ENCODE measurements at places on chromosomes 5 and 9. TPM values are rescaled to one million over a fixed set of nuclear protein-coding genes. Genes with fewer than 3 reads are reported as not detected.

Gene GLDC
- polyA plus RNA-seq: 2.9 TPM

Gene CDH9
- polyA plus RNA-seq: not detected

Gene ACTBL2
- not detected for polyA plus RNA-seq

GRCh38 chr5:79727451-79728355 is 38.1 kb downstream of the CMYA5 start:
- no peak for DNase-seq

DNA sequence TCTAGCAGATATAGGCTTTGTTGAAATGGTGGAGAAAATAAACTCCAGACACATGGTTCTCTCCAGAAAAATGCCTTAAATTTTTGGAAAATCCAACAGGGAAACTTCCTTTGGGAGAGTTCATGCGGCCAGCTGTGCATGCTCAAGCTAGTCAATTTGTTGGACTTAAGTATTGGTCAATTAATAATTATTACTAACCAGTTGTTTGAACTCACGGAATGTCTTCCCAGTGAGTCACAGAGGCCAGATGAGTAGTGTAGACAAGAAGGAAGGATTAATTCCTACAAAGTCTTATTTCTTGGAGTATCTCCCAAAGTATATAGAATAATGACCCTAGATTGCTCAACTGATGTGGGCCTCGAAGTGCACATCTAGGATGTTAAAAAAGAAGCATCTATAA is 103.6 kb downstream of the MACIR start:
- no peak for DNase-seq

DNA sequence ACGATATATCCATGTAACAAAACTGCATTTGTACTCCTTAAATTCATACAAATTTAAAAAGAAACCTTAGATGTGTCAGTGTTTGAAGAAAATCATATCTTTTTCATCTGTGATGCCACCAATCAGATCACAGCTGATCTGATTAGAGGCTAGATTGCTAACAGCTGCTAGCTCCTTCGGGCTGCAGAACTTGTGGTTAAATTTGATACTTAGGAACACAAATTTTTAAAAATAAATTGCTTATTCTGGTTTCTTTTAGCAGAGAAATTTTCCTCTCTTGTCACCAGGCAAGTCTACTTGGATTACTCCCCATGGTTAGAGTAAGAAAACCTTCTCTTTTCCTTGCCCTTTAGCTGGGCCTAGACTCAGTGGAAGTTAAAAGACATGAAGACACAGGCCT is 94.6 kb upstream of the RANBP6 start:
- no peak for DNase-seq

GRCh38 chr9:129549684-129550083 is 71.2 kb downstream of the C9orf50 start:
- DNase-seq: no peak

DNA sequence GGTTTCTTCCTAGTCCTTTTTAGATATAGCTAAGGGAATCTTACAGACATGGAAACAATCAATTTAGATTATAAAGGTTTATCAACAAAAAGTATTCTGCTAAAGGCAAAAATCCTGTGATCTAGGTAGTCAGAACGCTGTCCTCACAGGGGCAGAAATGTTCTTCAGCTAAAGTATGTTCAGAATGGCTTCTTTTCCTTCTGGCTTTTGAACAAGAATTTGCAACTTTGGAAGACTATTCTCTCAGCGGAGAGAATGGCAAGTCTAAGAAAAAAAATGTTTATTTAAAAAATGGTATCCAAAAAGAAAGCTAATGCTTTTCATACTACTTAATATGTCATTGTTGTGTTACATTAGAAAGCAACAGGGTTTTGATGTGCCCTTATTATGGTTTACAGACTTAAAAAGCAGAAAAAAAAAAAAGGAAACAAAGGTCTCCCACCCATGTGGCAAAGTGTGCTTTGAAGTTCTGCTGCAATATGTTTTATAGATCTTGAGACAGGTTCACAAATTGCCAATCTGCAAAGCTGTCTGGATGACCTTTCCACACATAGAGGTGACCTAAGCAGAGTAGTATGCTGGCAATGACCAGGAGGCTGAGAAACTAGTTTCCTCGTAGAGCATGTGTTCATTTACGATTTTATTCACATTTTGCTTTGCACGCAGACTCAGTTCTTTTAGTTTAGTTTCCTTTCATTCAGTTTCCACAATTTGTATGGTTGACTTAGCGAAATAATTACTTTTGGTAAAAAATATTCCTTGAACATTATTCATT is 45.1 kb upstream of the PJA2 start:
- DNase-seq: no peak

- DNase-seq: no peak
Measured at GRCh38 chr5:89582768-89583339, 699.9 kb upstream of the MEF2C start.

DNA sequence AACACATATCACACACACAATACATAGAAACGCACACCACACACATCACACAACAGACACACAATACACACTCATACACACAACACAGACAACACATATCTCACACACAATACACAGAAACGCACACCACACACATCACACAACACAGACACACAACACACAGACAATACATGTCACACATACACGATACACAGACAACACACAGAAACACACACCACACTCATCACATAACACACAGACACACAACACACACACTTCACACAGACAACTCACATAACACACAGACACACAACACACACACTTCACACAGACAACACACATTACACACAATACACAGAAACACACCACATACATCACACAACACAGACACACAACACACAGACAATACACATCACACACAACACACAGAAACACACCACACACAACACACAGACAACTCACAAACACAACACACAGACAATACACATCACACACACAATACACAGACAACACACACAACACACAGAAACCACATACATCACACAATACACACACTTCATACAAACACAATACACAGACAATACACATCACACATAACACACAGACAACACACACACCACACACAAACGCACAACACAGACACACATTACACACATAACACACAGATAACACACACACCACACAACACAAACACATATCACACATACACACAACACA is 4.3 kb upstream of the CCDC187 start:
- DNase-seq: no peak

- no peak for DNase-seq
Measured at GRCh38 chr5:87002485-87002884, 265.2 kb upstream of the RASA1 start.
